ENCODE measurements at places on chromosomes 5 and 9.

DNA sequence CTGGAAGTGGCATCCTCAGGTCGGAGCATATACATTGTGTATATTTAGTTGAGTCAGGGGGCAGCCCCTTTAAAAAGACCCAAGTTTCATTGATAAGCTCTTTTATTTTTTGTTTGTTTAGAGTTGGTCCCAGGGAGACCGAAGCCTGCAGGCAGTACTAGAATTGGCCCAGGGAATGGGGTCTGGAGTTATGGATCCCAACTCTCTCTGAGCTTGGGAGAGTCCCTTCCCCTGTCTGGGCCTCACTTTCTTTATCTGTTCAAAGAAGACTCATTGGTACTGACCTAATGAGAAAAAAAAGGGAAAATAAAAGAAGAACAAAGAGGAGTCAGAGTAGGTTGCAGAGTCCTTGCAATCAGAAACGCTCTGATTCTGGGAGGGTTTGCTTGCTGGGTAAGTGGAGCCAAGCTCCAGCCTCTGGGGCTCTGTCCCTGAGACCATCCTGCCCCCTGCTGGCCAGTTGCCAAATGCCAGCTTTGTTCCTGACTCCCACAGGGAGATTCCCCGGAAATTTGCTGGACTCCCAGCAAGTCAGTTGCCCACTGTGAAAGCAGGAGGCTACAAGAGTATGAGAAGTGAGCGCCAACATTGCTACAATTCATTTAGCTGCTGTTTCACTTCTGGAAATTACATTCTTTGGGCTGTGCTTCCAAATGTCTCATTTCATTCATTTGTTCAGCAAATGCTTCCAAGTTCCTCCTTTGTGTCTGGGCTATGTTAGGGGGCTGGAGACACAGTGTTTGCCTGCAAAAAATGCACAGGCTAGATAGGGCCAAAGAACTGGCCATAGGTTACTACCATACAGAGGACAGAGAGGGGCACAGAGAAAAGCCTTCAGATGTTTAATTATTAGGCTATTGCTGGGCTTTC, 156.2 kb downstream of the MELK start:
- DNase-seq = peak; percentile 54

GRCh38 chr5:99948850-99949249, 586.3 kb upstream of the FAM174A start:
- no peak for DNase-seq

- DNase-seq = no peak
Observed at GRCh38 chr5:172600571-172600970, 40.5 kb upstream of the NEURL1B start.

GRCh38 chr5:78523314-78524193, 125.0 kb downstream of the LHFPL2 start:
- DNase-seq = no peak

GRCh38 chr9:74218385-74219063, 278.6 kb upstream of the RORB start:
- DNase-seq = no peak

DNA sequence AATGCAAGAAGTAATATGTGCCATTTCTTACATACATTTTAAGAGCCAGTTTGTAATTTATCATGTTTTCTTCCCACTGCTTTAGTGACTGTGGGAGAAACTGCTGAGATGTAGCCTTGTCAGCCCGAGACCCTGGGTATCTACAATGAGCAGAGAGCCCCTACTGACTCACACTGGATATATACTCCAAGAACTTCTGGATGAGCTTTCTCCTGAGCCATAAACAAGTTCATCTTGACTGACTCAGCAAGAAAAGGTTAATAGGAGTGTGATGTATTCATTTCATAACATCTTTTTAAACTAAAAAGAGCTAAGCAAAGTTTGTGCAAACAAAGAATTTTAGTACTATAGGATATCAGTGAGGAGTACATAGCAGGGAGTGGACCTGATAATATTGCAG, 182.5 kb downstream of the EDIL3 start:
- DNase-seq = no peak

- DNase-seq = no peak
Observed at GRCh38 chr5:74237571-74238145, 402.9 kb downstream of the ENC1 start.

DNA sequence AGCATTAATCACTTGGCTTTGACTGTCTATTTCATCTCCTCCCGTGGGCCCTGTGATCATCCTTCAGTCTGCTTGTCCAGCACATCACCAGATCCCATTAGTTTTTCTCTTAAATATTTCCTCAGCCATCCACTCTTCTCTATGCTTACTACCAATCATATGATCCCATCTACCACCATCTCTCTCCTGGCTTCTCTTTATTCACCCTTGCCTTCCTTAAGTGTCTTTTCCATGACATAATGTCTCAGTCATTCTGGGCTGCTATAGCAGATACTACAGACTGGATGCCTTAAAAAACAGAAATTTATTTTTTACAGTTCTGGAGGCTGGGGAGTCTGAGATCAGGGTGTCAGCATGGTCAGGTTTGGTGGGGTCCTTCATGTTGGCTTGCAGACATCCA, 208.4 kb upstream of the PPP1R2B start:
- DNase-seq = no peak

DNA sequence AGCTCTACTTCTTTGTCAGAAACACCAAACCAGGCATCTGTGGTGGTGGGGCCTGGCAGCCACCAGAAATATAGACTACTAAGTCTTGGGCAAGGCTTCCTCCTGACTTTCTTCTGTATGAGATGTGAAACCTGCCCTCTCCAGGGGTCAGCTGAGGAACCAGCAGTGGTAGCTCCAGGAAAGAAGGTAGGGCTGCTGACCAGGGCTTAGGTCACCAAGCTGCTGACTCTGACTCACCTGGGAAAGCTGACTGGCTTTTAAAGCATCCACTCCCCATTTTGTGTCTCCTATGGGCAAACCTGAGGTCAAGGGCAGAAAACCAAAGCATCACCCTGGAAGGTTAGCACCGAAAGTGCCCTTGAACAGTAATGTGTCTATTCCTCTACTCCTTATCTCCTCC, 10.4 kb upstream of the SH3TC2 start:
- DNase-seq = no peak

GRCh38 chr5:34498572-34498971, 157.6 kb upstream of the RAI14 start:
- no peak for DNase-seq

GRCh38 chr5:26023361-26023760, 1015.0 kb downstream of the CDH9 start:
- no peak for DNase-seq

GRCh38 chr9:97660340-97660739, 26.7 kb downstream of the NCBP1 start:
- DNase-seq = no peak

DNA sequence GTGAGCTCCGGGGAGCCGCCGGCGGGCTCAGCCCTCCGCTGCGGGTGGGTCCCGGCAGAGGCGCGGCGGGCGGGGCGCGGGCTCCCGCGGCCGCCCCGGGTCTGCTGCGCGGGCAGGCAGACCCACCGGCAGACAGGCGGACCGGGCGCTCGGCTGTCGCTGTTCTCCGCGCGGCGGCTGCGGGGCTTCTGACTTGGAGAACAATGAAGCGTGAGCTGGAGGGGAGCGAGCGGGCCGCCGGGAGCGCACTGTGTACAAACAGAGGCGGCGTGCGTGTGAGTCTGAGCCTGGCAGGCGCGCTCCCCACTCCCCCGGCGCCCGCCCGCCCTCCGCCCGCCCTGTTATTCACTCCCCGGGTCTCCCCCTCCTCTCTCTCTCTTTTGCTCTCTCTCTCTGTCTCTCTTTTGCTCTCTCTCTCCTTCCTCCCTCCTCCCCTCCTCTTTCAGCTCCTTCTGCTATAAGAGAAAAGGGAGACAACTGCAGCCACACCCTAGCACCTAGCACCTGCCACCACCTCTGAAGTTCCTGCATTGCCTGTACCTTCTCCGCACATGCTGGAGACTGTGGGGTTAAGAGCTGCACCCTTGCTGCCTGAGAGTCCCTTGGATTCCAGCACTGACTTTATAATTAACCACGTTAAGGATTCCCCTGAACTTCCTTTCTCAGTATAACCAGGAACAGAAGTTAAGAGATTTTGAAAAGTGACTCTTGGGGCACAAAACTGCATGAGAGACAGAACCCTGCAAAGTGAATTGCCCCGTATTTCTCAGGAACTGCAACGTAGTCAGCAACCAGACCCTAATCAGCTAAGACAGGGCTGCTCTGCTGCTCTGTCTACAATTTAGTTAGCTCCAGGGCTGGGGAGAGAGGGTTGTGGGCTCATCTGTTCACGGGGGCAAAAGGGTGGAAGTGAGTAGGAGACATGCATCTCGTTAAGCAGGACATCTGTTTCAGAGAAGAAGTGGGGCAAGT, at the start of gene EDIL3:
Gene EDIL3, minus strand, starts transcription at position 277 of the 972 bp plus-strand sequence. CDS start 506 bp downstream, outside the sequence.
- no peak for DNase-seq

GRCh38 chr9:68547417-68547816, 6.7 kb upstream of the TMEM252 start:
- no peak for DNase-seq

DNA sequence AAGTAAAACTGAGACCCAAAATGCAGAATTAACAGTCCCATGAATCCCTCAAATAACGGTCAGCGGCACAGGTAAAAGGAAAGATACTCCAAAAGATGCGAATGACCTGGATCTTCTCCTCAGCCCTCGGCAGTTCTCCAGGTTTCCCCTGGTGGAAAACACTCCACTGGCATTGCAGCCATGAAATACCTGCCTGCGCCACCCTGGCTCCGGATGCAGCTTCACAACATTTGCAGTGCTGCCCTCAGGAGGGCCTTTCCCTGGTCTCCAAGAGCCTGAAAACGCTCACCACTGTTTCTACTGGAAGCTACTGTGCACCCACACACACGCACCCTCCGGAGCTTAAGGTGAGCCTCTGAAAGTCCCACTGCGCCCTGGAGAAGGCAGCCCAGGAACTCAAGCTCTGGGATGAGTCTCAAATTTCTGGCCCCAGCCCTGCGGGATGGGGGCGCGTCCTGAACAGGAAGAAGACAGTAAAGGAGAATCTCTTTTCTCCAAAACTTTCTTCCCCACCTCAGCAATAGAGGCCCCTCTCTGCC, 612 bp downstream of the UGT3A2 start:
- no peak for DNase-seq

- DNase-seq = no peak
Observed at GRCh38 chr5:95471487-95471886, 80.3 kb downstream of the FAM81B start.

GRCh38 chr5:179731791-179732411, 721 bp upstream of the MAML1 start:
- peak; percentile 59 for DNase-seq

GRCh38 chr9:87683751-87684626, 41.9 kb upstream of the CTSL start:
- no peak for DNase-seq

- no peak for DNase-seq
Observed at GRCh38 chr9:125752070-125752628, 5.0 kb downstream of the PBX3 start.

- DNase-seq = no peak
Observed at GRCh38 chr9:129483415-129484351, 137.2 kb downstream of the C9orf50 start.

DNA sequence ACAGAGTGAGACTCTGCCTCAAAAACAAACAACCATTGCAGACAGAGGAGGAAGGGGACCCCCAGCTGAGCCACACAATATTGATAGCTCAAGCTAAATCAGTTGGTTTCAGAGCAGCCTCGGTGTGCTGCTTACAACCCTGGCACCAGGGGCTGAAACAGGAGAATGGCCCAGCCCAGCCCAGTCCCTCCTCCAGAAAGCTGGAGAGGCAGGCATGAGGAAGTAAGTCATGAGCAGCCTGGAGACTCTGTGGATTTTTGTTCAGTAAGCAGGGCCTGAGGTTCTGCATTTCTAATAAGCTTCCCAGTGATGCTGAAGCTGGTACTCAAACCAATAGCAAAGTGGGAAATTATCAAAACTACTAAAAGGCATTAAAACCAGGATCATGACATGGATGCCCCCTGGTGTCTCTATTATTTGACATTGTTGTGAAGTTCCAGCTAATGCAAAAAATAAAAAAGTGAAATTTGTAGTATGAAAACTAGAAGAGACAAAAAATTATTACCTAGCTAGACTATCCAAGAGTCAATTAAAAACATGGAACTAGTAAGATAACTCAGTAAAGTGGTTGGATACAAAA, 14.2 kb downstream of the PRRT1B start:
- no peak for DNase-seq

GRCh38 chr5:110034056-110034600, 344.4 kb downstream of the MAN2A1 start:
- no peak for DNase-seq

Measured in HepG2 (cell line).